ENCODE measurements at places on chromosomes 2 and 18.

DNA sequence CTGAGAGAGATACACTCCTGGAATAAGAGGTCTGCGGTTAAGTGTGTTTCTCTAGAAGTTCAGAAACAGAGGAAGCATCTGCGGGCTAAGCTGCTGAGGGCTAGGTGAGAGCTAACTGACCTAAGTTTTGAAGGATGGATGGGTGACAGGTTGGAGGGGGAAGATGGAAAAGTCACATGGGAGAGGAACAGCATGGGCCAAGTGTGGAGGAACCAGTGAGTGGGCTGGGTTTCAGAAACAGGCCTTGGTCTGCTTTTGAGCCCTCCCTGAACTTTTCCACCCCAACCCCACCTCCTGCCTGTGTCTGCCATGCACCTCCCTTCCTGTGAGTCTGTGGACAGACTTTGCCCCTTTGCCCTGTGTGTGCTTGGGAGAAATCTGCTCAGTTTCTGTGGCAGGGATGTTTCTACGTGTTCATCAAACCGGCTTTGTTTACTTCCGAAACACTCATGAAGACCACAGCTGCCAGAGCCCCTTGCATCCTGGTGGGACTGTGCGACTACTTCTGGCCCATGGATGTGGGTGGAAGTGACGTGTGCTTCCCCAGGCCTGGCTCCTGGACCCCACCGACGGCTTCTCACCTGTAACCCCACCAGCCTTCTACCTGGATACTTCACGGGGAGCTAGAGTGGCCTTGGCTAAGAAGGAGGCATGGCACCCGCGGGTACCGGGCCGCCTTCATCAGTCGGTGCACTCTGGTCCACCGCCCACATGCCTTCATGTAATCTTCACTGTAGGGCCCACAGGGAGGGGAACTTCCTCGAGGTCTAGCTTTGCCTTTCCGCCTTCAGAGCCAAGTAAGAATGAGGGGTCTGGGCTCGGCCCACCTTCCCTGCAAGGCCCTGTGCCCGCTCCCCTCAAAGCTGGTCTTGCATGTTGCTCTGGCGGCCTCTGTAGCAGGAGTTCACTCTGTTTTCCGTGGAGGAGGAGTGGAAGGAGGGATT is 1.4 kb upstream of the HPCAL1 start:
- no peak for DNase-seq

DNA sequence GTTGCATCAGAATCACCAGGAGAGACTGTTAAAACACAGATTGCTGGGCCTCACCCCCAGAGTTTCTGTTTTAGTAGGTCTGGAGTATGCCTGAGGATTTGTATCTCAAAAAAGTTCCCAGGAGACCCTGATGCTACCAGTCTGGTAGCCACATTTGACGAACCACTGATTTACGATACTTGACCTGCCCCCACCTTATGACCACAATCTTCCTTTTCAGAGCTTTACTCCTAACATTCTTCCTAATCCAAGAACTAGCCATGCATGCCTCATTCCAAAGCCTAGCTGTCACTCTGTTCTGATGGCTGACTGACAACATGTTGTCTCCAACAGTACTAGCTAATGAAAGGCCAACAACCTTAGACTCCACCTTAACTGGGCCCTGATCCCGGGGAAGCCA is 191.4 kb downstream of the MBD2 start:
- no peak for DNase-seq

DNA sequence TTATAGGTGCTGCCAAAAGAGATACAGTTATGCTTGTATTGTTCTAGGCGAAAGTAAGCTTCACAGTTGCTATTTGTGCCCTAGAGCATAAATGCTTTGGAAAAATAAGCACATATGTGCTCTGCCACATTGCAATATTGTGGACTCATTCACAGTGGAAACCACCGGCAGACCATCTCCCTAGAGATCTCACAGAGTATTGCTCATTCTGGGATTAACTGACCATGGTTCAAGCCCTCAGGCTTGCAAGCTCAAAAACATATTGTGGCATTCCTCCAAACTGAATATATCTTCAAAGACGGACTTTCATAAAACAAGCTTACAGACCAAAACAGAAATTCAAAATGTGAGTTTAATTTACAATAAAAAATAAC is 158.2 kb upstream of the CCDC150 start:
- no peak for DNase-seq

- no peak for DNase-seq
These were observed 82.8 kb downstream of the QPCT start for GRCh38 chr2:37427241-37427640.

- no peak for DNase-seq
These were observed 129.6 kb upstream of the KCTD1 start for GRCh38 chr18:26677957-26678356.

Measured in NCI-H1048 (cell line).